ENCODE measurements at places on chromosomes 6 and 20. TPM values are rescaled to one million over a fixed set of nuclear protein-coding genes. Genes with fewer than 3 reads are reported as not detected.
A peak's percentile ranks its signal among the peaks of the same experiment; 100 is the strongest.

GRCh38 chr6:53581856-53582255 lies 37.0 kb upstream of the GCLC start:
- no peak overlapping the region for H3K27ac ChIP-seq
- H3K36me3 ChIP-seq: no peaks in the 10 kb centered on the region
- no peak overlapping the region for H3K4me3 ChIP-seq
- no peaks in the 10 kb centered on the region for H3K27me3 ChIP-seq
- no peak for DNase-seq

GRCh38 chr6:53546281-53546680 lies 1.4 kb upstream of the GCLC start:
- DNase-seq: no peak
- no peak overlapping the region for H3K4me3 ChIP-seq
- no peak overlapping the region for H3K27ac ChIP-seq
- no peaks in the 10 kb centered on the region for H3K27me3 ChIP-seq
- no peaks in the 10 kb centered on the region for H3K36me3 ChIP-seq
- H3K4me1 ChIP-seq: peaks cover 45% of the 10 kb centered on the region

DNA sequence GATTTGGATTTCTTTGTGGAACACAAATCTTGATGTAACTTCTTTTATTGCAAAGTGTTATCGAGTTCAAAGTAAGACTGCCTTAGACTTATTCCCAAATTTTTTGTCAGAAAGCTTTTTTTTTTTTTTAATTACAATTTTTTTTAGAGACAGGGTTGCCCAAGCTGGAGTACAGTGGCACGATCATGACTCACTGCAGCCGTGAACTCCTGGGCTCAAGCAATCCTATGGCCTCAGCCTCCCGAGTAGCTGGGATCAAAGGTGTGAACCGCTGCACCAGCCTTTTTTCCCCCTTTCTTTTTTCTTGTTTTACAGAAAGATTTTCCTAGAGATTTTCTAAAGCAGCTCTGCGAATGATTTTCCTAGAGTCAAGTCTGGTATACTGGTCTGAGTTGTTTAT lies 2.8 kb downstream of the RIOK1 start:
- H3K27me3 ChIP-seq: no peaks in the 10 kb centered on the region
- H3K4me1 ChIP-seq: peaks cover 25% of the 10 kb centered on the region
- no peak for DNase-seq
- H3K27ac ChIP-seq: no peak overlapping the region

Gene COL11A2
- total RNA-seq: not detected

Gene PLEKHG1
- total RNA-seq: 8.2 TPM

- no peak overlapping the region for H3K4me3 ChIP-seq
- no peak overlapping the region for H3K27ac ChIP-seq
- DNase-seq: no peak
- H3K36me3 ChIP-seq: no peaks in the 10 kb centered on the region
Observed at GRCh38 chr6:79824202-79824601, 123.2 kb downstream of the ELOVL4 start.

Gene PGBD1
- total RNA-seq: 8.2 TPM

Gene PTCRA
- not detected for total RNA-seq

DNA sequence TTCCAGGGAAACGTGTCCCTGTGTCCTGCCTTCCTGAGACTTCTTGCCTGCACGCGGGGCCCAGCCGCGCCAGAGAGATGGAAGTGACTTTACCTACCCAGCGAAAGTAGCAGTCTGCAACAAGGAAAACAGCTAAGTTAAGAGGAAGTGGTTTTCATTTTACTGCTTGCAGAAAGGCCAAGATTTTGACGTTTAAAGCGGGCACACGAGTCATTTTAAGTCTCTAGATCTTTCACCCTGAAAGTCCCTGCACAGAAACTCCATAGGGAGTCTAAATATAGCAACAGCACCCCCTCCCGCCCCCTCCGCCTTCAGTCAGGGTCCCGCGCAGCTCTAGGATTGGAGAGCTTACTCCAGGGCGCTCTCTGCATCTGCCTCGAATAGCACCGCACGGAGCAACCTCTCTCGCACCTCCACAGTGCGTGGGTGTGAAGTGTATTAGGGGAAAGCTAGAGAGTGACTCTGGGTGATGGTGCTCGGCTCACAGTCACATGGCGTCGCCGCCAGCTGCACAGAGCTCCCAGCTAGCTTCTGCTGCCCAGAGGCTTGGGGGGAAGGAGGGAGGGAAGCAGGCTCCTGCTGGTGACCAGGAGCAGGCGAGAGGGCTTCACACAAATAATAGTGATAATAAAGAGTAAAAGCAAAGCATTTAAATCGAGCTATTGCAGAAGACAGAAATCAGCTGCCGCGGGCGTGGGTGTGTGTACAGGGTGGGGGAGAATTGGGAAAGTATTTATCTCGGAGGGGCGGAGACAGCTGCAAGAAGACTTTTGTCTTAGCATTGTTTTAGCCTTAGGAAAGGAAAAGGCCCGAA lies 1.8 kb upstream of the KCNQ5 start:
- no peak for DNase-seq
- H3K4me1 ChIP-seq: peaks cover 34% of the 10 kb centered on the region
- no peaks in the 10 kb centered on the region for H3K36me3 ChIP-seq
- peak overlapping the region; percentile 53 for H3K4me3 ChIP-seq

GRCh38 chr6:27209659-27210269 lies 37.7 kb upstream of the PRSS16 start:
- H3K27ac ChIP-seq: no peak overlapping the region
- H3K36me3 ChIP-seq: no peaks in the 10 kb centered on the region
- no peak for DNase-seq
- H3K4me3 ChIP-seq: no peak overlapping the region
- peaks cover 11% of the 10 kb centered on the region for H3K27me3 ChIP-seq
- no peaks in the 10 kb centered on the region for H3K4me1 ChIP-seq

DNA sequence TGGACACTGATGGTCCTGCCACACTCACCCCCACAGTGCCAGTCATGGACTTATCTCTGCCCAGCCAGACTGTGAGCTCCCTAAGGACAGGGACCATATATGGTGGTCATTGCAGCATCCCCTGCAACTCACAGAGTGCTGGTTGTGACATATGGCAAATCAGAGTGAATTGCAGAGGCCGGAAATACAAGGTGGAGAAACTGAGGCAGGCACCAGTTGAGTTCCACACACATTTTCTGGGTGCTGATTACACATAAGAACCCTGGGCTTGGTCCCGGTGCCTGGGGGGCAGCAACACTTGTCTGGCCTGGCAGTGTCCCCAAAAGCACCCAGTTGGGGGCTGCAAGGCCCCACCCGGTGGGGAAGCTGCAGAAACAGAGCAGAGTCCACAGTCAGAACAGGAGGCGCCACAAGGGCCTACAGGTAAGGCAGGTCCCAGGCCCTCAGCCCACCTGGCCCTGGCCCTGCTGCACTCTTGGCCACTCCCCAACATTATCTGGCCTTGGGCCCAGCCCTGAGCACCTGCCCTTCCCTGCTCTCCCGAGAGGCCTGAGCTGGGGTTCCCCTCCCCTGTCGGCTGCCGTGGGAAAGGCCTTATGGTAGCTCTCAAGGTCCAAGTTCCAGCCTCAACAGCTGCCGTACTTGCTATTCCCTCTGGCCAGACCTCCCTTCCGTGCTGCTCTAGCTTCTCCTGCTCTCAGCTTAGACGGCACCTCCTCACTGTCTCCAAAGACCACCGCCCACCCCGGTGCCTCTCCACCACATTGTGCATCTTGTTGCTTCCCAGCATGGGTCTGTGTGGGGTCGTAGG lies 140.8 kb upstream of the PTPN1 start:
- no peak for DNase-seq
- no peaks in the 10 kb centered on the region for H3K27me3 ChIP-seq
- peaks cover 4% of the 10 kb centered on the region for H3K4me1 ChIP-seq
- no peak overlapping the region for H3K27ac ChIP-seq
- no peak overlapping the region for H3K4me3 ChIP-seq

- H3K4me1 ChIP-seq: no peaks in the 10 kb centered on the region
- no peak overlapping the region for H3K27ac ChIP-seq
- H3K36me3 ChIP-seq: no peaks in the 10 kb centered on the region
- H3K27me3 ChIP-seq: no peaks in the 10 kb centered on the region
Observed at GRCh38 chr20:24503352-24503931, 34.0 kb downstream of the SYNDIG1 start.
